ENCODE measurements at places on chromosomes 16 and 17.

- DNase-seq: no peak
These were observed 1.2 kb downstream of the KRTAP4-2 start for GRCh38 chr17:41176744-41177387.

DNA sequence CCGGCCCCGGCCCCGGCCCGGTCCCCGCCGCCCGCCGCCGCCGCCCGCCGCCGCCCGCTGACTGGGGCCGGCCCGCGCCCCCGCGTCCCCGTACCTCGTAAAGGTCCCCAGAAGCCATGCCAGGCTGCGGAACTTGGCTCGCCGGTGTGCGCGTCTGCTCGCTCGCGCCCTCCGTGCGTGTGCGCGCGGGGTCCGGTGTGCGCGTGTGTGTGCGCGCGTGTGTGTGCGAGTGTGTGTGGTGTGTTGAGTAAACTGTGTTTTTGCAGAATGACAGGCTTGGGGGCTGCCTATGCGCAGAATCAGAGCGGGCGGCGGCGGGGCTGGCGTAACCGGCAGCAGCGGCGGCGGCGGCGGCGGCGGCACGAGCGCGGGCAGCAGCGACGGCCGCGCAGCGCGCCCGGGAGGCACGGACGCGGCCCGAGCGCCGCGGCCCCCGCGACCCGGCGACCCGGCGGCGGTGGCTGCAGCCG, 307 bp downstream of the CDYL2 start:
- DNase-seq: peak; percentile 4

DNA sequence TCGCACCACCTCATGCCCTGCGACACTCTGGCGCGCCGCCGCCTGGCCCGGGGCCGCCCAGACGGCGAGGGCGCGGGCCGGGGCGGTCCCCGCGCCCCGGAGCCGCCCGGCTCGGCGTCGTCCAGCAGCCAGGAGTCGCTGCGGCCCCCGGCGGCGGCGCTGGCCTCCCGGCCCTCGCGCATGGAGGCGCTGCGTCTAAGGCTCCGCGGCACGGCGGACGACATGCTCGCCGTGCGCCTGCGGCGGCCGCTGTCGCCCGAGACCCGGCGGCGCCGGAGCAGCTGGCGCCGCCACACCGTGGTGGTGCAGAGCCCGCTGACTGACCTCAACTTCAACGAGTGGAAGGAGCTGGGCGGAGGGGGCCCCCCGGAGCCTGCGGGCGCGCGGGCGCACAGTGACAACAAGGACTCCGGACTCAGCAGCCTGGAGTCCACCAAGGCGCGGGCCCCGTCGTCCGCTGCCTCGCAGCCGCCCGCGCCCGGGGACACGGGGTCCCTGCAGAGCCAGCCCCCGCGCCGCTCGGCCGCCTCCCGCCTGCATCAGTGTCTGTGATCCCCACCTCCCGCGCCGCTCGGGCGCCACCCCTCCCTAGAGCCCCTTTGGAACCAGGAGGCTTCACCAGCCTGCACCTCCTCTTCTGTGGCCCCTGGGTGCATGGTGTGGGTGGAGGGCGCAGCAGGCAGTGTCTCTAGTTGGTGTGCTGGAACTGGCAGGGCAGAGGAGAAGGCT, 82.3 kb downstream of the ARHGAP23 start:
- no peak for DNase-seq

GRCh38 chr16:27245276-27246172, 23.0 kb downstream of the NSMCE1 start:
- peak; percentile 54 for DNase-seq

GRCh38 chr17:37118366-37119137, 169.8 kb downstream of the AATF start:
- DNase-seq: no peak

- no peak for DNase-seq
These were observed 18.6 kb upstream of the ICAM2 start for GRCh38 chr17:64039106-64039400.

GRCh38 chr17:7885367-7886226, 3.0 kb upstream of the CHD3 start:
- DNase-seq: no peak

DNA sequence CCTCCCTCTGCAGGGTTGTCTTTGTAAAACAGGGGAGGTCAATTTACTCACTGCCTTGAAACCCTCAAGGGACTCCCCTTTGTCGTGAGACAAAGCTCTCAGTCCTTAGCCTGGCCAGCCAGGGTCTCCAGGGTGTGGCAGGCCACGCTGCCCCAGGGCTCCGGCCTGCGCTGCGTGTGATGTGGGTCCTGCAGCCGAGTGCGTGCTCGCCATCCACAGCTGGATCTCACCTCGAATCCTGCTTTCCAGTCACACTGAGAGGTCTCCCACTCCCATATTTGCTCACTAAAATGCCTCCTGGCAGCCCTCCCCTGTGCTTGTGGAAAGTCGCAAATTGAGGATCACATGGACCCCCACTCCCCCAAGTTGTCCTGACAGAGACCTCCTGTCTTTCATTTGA, 10.0 kb upstream of the CLEC18C start:
- no peak for DNase-seq

- DNase-seq: no peak
These were observed 2.0 kb downstream of the CLDN6 start for GRCh38 chr16:3015865-3016521.

DNA sequence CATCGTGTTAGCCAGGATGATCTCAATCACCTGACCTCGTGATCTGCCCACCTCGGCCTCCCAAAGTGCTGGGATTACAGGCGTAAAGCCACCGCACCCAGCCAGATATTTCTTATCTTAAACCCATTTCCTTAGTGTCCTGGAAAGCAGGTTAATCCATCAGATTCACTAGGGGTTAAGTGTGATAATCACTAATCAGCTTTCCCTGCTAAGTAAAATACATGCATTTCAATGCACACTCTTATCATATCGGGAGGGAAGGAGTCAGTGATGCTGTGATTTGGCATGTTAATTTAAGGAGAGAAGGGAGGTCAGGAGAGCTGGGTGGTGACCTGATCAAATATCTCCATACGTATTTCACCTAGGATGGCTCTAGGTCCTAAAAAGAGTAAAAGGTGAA, 29.1 kb downstream of the STAT3 start:
- no peak for DNase-seq

DNA sequence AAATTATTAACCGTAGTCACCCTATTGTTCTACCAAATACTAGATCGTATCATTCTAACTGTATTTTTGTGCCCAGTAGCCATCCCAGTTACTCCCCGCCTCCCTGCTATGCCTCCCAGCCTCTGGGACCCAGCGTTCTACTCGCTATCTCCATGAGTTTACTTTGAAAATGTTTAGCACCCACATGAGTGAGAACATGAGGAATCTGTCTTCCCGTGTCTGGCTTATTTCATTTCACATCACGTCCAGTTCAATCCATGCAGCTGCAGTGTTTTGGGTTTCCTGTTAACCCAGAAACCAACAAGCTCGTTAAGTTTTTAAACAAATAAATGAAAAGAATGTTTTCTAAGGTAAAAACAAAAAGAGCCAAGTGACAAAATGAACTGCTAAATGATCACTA, 82.1 kb downstream of the VPS53 start:
- no peak for DNase-seq

GRCh38 chr17:2844416-2844815, 48.2 kb downstream of the RAP1GAP2 start:
- no peak for DNase-seq

GRCh38 chr17:75681289-75681688, 14.2 kb downstream of the SAP30BP start:
- no peak for DNase-seq

- no peak for DNase-seq
These were observed 46.3 kb upstream of the ARHGAP44 start for GRCh38 chr17:12743046-12743445.

- DNase-seq: no peak
These were observed 57.2 kb upstream of the ALOX12 start for GRCh38 chr17:6938637-6939036.

DNA sequence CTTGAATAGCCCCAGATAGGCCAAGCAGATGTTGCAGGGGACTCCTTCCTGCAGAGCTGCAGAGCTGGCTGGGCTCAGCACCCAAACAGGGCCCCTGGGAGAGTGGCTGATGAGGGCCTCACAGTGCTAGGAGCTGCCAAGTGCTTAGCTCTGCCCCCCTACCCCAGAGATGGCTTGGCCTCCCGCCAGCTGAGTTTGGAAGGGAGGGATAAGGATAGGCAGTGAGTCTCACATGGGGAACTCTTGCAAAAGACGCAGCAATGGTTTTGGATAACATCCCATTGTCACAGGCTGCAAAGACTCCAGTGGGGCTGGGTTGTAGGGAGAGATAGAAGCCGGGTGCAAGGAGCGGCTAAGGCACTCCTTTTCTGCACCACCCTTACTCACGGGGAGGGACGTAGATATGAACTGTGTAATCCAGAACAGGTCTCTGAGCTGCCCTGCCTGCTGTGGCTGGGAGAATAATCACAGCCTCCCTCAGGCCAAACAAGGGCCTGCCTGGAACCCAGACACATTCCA, 52.9 kb upstream of the MAF start:
- no peak for DNase-seq

DNA sequence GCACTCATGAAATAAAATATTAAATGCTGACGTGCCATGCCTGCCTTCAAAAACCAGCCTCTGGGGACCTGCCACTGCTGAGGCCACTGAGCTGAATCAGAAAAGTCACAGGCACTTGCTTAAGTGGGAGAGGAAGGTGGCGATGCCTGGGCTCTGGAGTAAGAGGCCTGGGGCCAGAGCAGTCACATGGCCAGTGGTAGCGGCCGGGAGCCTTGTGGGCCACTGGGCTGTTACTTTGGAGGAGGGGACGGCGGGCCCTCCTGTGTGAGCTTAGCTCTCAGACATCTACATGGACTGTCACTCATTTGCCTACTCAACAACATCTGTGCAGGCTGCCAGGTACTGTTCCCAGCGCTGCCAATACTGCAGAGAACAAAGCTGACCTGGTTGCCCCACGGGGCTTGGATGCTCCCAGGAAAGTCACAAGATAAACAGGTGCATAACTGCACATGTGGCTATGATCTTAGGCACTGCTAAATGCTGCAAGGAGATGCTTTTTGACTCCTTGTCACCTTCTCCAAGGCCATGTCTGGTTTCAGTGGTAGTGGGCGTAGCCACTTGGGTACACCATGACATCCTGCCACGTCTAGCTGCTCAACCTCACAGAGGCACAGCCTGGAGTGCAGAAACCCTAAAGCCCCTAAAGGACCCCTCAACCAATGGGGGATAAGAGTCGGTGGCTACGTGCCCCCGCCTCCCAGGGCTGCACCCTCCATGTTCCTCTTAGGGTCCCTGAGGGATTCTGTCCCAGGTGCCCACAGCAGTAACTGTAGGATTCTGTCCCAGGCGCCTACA, 11.6 kb downstream of the COTL1 start:
- DNase-seq: no peak

DNA sequence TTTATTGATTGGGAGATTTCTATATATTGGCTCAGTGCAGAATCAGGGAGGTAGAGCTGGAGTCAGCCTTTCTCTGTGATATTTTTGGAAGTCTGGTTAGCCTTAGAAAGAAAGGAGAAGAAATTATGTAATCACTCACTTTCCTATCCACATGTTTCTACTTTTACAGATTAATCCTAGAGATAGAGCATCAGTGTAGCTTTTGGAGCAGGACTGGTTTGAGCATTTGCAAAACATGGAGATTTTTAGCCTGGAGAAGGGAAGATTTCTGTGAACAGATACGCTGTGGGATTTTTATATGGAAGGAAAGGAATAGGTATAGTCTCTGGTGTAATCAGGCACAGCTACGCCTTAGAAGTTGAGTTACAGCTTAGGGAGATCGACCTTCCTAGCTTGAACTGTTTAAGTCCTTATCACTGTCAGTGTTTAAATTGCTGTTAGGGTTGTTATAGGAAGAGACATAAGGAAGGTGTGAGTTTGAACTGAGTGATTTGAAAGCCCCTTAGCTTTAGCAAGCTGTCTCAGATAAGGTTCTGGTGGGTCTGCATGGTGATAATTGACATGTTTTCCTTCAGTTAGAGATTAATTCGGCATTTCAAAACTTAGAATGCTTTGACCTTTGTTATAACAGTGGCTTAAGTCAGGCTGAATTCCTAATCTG, 20.5 kb downstream of the METTL9 start:
- DNase-seq: no peak

GRCh38 chr16:69513180-69513966, 52.4 kb upstream of the NFAT5 start:
- DNase-seq: no peak

GRCh38 chr16:85720302-85720637, 30.6 kb downstream of the C16orf74 start:
- no peak for DNase-seq

GRCh38 chr17:81583589-81584342, 31.6 kb upstream of the FAAP100 start:
- DNase-seq: no peak

DNA sequence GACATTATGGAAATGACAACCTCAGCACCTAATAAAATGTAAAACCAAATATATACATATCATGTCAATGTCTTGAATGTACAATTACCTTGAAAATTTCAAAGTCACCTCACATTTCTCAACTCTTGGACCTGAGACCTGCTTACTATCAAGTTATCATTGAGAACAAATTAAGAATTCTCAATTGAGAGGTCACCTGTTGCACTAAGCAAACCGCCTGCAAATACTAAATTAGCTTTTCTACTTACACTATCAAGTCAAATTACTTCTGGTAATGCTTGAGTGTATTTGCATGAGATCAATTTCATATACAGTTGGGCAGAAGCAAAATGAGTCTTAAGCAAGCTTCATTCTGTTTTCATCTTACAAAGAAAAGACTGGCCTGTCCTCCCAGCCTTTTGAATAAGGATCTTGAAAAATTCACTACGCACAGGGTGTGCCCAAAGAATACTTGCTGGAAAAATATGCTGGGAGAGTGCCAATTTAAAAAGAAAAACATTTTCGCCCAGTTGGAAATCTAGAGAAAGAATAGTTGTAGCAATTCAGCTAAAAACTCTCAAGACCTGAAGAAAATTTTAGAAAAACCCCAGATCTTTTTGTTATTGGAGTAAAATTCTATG, 35.7 kb downstream of the KANSL1 start:
- DNase-seq: peak; percentile 43

GRCh38 chr17:28582513-28582912, 5.8 kb upstream of the ALDOC start:
- DNase-seq: no peak

- DNase-seq: no peak
These were observed 5.2 kb downstream of the MINK1 start for GRCh38 chr17:4838309-4838785.

- peak; percentile 45 for DNase-seq
These were observed 1.3 kb downstream of the CAVIN1 start for GRCh38 chr17:42421507-42422338.

DNA sequence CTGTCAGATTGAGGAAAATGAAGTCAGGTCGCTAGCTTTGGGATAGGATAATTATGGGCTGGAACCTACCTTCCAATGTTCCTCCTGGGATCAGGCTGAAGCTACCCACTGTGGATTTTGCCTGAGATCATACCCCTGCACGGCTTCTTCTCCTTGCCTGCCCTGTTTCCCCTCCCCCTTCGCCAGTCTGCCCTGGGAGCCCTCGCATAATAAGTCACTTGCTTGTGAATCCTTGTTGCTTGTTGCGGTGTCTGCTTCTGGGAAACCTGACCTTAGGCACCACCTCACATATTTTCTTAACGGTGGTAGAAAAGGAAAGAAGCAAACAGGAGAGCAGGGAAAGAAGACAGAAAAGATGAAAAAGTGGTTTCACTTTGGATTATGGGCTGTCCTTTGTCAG, 13.3 kb upstream of the PMP22 start:
- DNase-seq: no peak

- no peak for DNase-seq
These were observed 25.9 kb upstream of the SPNS3 start for GRCh38 chr17:4407851-4408250.

Measured in fibroblast of the conjunctiva (primary cell).